ENCODE measurements at places on chromosomes 4 and X.

- no peak for DNase-seq
Measured at GRCh38 chr4:144627663-144628076, 18.3 kb upstream of the HHIP start.

DNA sequence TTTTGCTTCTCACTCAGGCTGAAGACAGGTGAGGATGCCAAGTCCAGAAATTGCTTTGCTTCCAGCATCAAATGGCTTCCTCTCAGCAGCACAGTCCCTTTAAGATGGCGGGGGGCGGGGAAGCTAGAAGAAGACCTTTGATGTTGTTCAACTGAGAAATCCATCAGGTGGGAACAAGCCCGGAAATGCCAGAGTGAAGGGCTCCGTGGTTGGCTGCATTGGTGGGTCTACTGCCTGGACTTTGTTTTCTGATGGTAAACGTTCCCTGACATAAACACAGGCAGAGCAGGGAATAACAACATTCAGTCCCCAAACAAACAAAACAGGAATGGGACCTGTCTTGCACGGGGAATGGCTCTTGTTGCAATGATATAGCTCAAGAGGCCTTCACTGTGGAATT lies 37.3 kb downstream of the APLN start:
- DNase-seq, result no peak

DNA sequence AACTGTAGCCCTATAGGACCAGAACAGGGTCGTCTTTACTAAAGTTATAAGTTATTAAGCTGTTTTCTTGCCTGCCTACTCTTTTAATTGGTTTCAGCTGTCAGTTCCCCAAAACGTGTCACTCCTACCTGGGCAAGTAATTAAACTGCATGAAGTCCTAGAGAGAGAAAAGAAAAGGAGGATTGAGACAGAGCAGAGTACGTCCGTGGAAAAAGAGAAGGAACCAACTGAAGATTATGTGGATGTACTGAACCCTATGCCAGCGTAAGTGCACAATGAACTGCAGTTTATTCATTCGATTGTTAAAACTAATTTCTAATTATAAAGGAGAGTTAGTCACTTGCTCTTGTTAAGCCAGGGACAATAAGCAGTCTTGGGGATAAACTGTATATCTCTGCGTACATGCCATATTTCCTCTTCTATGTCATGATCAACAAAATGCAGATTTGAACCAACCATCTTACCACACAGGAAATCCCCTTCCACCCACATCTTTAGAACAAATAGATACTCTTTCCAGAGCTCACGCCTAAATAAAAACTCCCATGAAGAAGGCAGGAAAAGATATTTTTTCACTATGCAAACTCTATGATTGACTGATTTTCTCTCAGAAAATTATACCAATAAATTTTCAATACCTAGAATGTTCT lies 22.8 kb downstream of the STAP1 start:
- DNase-seq, result no peak

GRCh38 chr4:181611033-181611711 lies 632.0 kb upstream of the TENM3 start:
- DNase-seq, result no peak

DNA sequence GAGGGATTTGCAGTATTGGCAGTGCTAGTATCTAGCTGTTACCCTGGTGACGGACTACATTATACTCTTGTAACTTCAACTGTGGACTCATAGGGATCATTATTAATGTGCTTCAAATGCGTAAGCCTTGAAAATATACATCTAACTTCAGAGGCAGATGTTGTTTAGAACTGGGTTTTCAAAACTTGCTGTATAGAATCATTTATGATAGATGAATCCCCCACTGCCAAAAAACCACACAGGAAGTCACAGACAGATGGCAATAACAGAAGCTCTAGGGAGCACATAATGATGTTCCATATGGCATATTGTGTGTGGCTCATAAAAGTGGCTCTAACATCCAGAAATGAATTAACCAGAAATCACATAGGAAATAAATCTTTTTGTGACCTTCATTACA lies 62.3 kb upstream of the RELL1 start:
- DNase-seq, result no peak

DNA sequence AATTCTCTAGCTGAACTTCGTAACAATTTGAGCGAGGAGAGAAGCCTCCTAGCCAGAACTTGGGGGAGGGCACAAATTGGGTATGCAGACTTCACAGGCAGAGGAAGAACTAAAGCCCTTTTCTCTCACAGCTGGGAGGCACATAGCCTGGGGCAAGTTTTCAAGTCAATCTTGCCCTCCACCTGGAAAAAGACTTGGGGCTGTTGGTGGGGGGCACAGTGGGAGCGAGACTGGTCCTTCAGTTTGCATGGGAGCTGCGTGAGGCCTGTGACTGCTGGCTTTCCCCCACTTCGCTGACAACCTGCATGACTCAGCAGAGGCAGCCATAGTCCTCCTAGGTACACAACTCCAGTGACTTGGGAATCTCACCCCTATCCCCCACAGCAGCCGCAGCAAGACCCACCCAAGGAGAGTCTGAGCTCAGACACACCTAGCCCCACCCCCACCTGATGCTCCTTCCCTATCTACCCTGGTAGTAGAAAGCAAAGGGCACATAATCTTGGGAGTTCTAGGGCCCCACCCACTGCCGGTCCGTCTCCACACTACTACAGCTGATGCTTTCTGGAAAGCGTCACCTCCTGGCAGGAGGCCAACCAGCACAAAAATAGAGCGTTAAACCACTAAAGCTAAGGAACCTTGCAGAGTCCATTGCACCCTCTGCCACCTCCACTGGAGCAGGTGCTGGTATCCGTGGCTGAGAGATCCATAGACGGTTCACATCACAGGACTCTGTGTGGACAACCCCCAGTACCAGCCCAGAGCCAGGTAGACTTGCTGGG lies 160.8 kb downstream of the CBLL2 start:
- DNase-seq, result no peak

- DNase-seq, result no peak
Measured at GRCh38 chrX:136745215-136746173, 35.2 kb downstream of the ARHGEF6 start.

- DNase-seq, result no peak
Measured at GRCh38 chr4:138277133-138277532, 35.0 kb upstream of the SLC7A11 start.

DNA sequence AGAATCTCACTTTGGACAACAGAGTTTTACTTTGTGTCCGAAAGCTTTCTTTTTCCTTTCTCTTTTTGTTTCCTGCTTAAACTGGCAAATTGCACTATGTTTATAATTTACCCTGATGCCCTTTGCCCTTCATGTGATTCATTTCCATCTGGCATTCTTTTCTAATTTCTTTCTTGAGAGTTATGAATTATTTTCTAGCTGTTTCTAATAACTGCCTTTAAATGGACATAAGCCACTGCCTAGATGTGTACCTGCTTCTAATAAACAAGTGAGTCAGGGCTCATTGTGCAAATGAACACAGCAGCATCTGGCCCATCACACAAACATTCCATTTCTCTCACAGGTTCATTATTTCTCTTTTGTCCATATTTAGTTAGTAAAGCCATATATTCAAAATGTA lies 242.3 kb upstream of the GPRIN3 start:
- DNase-seq, result no peak

DNA sequence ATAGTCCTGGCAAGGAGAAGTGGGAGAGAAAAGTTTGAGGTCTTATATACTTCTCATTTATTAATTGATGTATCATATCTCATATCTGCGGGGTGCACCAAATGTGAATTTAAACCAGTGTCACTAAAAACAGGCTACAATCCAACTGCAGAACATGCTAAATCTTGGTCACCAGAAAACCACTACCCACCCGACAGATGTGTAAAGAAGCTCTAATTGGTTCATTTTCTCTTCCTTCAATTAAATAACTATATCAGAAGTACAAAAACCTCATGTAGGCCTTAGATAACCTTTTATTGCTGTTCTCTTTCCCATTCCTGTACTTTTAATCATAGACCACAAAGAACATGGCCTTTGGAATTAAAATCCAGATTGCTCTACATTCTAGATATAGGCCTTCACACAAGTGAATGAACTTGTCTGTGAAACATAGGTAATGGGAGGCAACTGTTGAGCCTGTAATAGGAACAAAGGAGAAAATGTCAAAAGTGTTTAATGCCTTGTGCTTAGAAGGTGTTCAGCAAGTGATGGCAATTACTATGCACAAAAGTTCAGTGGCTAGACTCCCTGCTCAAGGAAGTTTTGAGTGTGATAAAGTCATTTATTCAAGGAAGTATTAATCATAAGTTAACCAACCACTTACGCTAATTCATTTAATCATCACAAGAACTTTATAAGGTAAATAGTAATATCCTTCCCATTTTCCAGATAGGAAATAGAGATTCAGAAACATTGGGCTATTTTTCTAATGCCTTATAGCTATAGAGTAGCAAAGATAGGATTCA lies 425.6 kb downstream of the INPP4B start:
- no peak for DNase-seq

DNA sequence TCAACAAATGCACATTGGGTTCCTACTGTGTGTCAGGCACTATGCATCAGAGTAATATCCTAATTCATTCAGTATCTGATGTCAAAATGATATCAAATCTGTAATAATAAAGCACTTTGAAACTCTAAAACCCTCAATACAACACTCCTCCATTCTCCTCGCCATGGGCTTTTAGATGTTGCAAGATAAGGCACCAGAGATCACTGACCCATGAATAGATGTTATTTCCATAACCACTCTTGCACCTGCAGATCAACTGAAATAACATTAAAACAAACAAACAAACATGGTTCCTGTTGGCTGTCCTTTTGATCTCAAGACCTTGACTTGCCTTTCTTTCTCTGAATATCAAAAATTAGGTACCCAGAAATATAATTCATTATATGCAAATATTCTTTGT lies 100.2 kb downstream of the MAB21L2 start:
- no peak for DNase-seq
